ENCODE measurements at places on chromosomes 6 and 20. TPM values are rescaled to one million over a fixed set of nuclear protein-coding genes. Genes with fewer than 3 reads are reported as not detected.

DNA sequence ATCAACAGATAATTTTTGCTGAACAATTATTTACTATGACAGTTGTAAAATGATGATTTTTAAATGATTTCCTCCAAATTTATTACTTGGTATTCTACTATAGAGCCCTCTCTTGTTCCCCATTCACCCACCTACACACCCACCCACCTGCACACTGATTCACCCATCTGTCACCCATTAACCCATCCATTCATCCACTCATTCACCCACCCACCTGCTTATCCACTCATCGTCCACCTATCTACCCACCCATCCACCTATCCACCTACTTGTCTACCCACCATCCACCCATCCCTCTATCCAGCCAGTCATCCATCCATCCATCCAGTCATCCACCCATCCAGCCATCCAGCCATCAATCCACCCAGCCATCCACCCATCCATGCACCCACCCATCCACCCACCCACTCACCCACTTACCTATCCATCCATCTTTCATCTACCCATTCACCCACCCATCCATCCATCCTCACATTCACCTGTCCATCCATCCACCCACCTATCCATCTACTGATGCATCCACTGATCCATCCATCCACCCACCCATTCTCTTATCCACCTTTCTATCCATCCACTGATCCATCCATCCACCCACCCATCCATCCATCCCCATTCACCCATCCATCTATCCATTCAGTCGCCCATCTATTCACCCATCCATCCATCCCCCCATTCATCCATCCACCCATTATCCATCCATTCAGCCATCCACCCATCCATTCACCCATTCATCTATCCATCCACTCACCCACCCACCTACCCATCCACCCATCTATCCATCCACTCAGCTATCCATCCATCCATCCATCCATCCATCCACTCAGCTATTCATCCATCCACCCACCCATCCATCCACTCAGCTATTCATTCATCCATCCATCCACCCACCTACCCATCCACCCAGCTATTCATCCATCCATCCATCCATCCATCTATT is 72.0 kb downstream of the SYNJ2 start:
- no peak for DNase-seq

DNA sequence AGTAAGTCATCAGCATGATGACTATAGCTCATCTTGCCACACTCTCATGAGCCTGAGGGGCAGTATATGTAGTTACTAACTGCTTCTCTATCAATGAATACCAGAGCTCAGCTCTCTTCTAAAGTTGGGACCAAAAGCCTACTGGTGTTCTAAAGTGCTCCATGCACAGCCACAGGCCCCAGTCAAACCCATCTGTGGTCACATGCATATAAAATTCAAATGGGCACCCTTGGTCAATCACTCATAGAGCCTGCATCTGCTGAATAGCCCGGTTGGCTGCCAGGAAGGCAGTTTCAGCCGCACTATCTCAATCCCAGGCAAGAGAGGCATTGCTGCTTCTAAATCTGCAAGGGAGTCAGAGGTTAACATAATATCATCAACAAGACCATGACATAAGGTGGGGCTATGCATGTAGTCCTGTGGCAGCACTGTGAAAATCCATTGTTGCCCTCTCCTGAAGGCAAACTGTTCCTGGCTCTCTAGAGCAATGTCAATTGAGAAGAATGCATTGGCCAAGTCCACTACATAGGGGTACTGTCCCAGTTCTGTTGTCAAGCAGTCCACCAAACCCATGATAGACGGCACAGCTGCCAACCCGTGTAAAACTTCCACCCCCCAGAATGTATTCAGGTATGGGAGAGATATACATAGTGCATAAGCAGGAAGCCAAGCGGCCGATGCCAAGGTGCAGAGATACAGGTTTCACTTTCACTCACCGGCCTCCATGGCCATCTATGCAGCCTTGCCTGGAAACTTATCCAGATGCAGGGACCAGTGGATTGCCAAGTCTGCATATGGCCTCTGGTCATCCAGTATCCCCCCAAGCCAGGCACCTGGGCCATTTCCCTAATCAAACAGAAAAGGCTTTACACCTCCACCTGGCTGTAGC is 76.2 kb downstream of the ALDH8A1 start:
- DNase-seq = no peak

- DNase-seq = no peak
Observed at GRCh38 chr6:34182751-34183531, 37.1 kb upstream of the GRM4 start.

GRCh38 chr6:44264154-44265006 is 971 bp downstream of the NFKBIE start:
- DNase-seq = no peak

Gene OR2H2
- not detected for total RNA-seq

Gene IL17A
- not detected for total RNA-seq

Gene SEMG2
- total RNA-seq = not detected

Gene KDM1B
- total RNA-seq = 34.1 TPM

All from bronchial epithelial cell (primary cell).